ENCODE measurements at places on chromosomes 2 and 18.

DNA sequence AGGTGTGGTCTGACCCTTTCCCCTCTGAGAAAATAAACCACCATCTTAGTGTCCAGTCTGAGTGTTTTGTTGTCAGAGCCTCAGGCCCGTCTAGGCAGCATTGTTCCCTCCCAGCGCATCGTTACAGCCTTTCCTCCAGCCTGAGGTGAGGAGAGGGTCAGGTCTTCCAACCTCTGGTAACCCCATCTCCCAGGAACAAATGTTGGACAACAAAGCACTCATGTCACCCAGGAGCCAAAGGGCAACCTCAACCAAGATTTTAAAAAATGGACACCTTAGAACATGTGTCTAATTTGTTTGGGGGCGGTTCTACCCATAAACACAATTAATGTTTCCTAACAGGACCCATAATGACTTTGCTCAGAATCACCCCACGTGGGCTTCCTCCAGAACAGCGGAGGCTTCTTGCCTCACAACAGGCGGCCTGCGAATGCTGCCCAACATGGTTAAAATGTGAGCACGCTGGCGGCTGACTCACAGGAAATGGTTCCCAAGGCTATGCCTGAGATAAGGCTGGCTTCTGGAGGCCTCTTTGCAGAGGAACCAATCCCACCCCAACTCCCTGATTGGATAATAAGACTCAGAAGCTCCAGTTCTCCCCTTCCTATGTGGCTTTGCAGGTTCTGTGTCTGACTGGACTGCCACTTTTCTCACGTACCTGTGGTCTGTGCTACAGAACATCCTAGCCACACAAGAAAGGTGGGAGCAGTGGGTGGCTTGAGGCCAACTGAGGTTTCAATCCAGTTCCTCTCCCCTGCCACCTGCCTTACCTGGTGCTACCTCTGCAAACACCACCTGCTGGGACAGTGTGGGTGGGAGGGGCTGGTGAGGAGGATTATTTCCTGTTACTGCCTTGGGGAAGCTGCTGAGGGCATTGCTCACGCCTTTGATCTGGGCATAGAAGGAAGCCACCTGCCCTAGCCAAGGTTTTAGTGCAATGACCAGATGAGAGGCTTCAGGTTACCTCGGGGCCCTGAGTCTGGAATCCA lies 108.8 kb downstream of the B3GNT2 start:
- DNase-seq, result no peak

DNA sequence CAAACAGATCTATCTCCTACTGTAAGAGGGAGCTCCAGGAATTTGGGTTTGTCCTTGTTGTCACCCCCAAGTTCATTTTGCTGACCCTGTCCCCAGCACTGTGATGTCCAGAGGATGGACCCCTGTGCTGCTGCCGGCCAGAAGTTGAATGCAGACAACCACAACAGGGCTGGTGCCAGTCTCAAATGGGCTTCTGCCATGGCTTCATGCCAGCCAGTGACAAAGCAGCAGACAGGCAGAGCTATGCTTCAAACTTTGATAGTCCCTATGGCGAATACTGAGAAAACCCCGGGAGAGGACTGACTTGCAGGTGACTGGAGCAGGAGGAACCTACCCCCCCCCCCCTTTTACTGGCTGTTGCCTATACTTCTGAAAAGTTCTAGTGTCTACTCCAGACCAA lies 3.2 kb downstream of the SMAD7 start:
- no peak for DNase-seq

GRCh38 chr2:182554950-182555349 lies 128.1 kb upstream of the PDE1A start:
- no peak for DNase-seq

- DNase-seq, result no peak
Measured at GRCh38 chr2:99701503-99701902, 211.7 kb upstream of the REV1 start.

GRCh38 chr2:169709331-169709730 lies 15.1 kb downstream of the PHOSPHO2 start:
- DNase-seq, result no peak

DNA sequence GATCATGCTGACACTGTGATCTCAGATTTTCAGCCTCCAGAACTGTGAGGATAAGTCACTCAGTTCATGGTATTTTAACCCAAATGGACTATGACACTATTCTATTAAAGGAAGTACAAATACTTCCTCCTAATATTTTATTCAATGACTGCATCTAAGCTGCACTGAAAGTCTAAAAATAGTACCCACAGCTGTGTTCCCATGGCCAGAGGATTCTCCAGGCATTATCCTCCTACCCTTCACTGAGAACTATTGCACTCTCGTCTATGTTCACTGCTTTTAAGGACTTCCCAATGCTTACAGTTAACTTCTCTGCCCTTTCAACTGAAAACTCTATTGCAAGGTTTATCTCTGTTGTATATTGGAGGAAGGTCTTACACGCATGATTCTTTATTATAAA lies 15.2 kb downstream of the LRATD1 start:
- no peak for DNase-seq

GRCh38 chr2:176483476-176483875 lies 214.2 kb downstream of the MTX2 start:
- no peak for DNase-seq

DNA sequence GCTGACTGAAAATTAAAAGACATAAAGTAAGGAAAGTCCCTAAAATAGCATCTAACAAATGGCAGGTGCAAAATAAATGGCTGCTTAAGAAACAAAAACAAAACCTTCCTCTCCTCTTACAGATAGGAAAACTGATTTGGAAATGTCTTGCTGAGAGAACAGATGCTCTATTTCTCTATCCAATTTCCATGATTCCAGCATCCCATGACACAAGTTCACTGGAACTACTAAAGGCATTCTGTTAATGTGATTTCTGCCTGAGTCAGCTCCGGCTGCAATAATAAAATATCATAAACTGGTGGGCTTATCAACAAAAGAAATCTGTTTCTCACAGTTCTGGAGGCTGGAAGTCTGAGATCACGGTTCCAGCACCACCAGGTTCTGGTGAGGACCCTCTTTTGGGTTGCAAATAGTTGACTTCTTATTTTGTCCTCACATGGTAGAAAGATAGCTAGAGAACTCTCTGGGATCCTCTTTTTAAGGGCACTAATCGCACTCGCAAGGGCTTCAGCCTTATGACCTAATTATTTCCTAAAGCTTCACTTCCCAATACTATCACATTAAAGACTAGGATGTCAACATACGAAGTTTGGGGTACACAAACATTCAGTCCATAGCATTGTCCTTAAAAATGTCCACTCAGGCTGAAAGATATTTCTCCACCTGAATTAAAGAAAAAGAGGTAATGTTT lies 78.2 kb upstream of the GALNT3 start:
- DNase-seq, result no peak

GRCh38 chr2:231200805-231201474 lies 2.5 kb downstream of the ARMC9 start:
- DNase-seq, result no peak

DNA sequence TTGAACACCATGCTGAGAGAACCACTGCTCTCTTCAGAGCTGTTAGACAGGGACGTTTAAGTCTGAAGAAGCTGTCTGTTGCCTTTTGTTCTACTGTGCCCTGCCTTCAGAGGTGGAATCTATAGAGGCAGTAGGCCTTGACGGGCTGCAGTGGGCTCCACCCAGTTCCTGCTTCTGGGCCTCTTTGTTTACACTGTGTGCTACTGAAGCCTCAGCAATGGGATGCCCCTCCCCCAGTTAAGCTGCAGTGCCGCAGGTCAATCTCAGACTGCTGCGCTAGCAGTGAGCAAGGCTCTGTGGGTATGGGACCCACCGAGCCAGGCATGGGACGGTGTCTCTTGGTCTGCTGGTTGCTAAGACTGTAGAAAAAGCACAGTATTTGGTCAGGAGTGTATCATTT lies 162.3 kb upstream of the NXPH2 start:
- DNase-seq, result no peak

DNA sequence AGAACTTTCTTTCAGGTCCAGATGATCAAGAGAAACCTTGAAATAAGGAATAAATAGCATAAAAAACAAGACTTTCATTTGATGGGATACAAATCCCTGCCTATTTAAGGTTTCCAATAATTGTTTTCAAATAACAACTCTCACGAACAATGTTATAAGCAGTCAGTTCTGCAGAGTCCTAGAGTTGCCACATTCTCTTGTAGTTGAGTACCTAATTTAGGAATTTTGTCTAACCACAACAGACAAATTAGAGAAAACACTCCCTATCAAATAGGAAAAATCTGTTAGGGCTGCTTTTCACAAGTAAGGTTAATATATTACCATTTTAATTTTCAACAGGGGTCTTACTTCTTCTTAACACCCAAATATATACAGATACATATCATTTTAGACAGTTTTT lies 130.1 kb upstream of the CDH20 start:
- no peak for DNase-seq

GRCh38 chr2:111251711-111252110 lies 131.0 kb downstream of the BCL2L11 start:
- DNase-seq, result no peak

DNA sequence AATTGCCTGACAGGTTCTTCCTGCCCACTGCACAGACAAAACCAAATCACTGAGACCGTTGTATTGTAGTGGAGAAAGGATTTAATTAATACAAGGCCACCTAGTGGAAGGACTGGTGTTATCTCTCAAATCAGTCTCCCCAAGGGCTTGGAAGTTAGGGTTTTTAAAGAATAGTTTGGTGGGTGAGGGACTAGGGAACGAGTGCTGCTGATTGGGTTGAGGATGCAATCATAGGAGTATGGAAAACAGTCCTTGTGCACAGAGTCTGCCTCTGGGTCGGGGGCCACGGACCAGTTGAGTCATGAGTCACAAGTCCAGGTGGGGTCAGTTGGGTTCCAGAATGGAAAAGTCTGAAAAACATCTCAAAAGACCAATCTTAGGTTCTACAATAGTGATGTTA lies 89.1 kb downstream of the B3GNT2 start:
- no peak for DNase-seq

GRCh38 chr2:145028101-145028920 lies 508.4 kb upstream of the ZEB2 start:
- DNase-seq, result no peak

DNA sequence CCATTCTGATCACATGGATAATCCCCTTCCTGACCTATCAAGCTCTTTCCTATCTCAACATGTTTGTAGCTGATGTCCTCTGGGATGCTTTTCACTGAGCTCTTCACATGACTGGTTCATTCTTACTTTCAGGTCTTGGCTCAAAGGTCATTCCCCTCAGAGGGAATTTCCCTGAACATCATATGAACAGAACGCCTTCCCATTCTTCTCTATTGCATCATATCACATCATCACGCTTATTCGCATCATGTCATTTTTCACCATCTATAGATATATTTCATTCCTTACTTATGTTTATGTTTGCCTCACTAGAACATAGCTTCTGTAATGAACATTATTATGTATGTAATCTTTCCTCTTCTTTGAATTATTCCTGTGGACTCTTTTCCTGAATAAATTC lies 178.9 kb upstream of the APCDD1 start:
- DNase-seq, result no peak

- no peak for DNase-seq
Measured at GRCh38 chr18:40360558-40360957, 1594.5 kb upstream of the PIK3C3 start.

DNA sequence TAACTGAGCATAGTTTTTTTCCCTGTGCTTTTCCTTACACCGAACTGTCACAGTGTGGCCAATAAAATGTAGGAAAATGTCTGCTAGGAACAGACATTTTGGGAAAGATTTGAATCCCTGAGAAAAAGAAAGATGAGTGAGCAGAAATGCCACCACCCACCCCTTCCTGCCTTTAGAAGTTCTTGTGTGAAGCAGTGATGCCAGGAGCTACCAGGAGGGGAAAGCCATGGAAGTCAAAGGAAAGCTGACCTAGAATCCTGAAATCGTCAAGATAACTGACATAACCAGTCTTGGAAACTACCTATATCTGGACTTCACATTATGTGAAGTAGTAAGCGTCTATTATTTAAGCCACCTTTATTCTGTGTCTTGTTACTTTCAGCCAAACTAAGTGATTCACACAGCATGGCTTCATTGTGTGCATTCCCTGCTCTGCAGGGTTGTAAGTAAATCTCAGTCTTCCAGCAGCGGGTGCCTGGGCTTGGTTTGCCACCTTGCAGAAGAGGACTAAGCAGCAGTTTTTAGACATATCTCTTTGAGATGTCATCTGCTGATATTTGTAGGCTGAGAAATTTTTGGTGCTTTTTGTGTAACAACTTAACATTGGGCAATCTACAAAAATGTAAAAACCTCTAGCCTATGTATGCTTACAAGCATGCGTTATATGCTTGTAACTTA lies 11.2 kb upstream of the SPRED2 start:
- no peak for DNase-seq

DNA sequence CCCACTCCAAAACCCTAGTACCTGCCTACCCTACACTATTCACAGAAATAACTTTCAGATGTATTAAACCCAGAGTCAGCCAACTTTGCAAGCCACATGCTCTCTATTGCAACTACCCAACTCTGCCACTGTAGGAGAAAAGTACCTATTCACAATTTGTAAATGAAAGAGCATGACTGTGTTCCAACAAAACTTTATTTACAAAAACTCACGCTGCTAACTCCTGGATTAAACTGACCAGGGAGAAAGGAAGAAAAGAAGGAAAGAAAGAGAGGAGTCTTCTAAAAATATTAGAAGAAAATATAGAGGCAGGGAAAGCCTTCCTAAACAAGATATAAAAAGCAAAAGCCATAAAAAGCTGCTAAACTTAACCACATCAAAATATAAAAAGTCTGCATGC lies 24.6 kb downstream of the SLC1A4 start:
- no peak for DNase-seq

GRCh38 chr2:33298233-33298632 lies 178.2 kb upstream of the RASGRP3 start:
- DNase-seq, result no peak

GRCh38 chr2:209974576-209974975 lies 27.9 kb upstream of the RPE start:
- no peak for DNase-seq

DNA sequence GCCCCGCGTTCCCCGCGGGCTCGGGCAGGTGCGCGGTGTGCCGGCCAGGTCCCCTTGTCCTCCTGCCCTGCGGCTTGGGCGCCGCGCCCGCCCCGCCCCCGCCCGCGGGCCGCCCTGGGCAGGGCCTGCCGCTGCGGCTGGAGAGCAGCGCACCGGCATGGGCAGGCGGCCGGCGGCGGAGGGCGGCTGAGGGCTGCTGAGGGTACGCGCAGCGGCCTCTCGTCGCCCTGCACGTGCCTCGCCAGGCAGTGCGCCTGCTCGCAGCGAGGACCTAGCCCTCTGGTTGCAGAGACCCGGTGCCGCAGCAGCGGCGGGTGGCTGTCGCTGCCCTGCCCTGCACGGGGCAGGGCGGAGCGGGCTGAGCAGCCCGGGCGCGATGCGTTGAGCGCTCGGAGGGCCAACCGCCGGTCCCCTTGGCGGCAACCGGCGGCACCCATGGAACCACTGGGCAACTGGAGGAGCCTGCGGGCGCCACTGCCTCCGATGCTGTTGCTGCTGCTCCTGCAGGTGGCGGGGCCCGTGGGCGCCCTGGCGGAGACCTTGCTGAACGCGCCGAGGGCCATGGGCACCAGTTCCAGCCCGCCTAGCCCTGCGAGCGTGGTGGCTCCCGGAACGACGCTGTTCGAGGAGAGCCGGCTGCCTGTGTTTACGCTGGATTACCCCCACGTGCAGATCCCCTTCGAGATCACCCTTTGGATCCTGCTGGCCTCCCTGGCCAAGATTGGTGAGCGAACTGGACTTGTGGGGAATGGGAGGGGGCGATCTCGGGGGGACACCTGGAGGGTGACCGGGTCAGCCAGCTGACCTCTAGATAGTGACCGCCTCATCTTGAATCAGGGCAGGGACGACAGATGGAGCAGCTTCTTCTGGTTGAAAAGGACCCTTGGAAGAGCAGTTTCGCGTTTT lies at the start of gene SLC9A2:
TSS of gene SLC9A2 (plus strand) at position 140 of the 906 bp plus-strand sequence. CDS start at position 436, 296 bp downstream.
- DNase-seq, result no peak

GRCh38 chr18:73646772-73647171 lies 500.9 kb downstream of the FBXO15 start:
- no peak for DNase-seq

GRCh38 chr2:26011990-26012856 lies 21.7 kb upstream of the RAB10 start:
- DNase-seq, result no peak

All from T-helper 17 cell (primary cell).